ENCODE measurements at places on chromosomes 13 and 19.

DNA sequence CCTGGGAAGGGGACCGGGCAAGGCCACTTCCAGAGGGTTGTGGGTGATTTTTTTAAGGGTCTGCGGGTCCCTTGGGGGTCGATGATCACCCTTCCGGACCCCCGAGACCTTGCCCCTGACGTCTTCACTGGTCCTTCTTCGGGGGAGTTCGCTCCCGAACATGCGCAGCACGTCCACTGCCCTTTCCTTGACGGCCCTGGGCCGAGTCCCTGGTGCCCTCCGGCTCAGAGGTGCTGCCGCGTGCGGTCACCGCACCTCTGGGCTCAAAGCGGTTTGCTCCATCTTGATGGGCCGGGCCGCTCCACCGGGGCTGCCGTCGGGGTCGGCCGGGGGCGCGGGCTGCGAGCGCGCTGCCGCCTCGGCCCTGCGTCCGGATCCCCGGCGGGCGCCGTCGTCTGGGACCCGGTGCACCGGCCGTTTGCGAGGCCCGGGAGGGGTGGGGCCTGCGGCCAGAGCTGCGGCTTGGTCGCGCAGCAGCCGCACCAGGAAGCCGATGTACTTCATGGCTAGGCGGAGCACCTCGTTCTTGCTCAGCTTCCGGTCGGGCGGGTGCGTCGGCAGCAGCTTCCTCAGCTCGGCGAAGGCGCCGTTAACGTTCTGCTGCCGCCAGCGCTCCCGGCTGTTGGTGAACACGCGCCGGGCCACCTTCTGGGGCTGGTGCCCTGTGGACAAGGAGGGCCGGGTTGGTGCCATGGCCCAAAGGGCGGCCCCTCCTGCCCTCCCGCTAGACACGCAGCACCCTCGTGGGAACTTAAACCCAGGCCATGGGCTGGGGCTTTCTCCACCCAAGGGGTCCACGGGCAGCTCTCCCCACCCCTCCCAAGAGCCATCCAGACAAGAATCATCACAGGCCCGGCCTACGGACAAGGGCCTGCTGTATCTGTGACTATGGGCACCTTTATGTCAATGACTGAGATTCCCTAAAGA is 3.3 kb downstream of the LYL1 start:
- peak; percentile 70 for DNase-seq

GRCh38 chr13:102097708-102098107 is 304.1 kb downstream of the FGF14 start:
- DNase-seq, result no peak

DNA sequence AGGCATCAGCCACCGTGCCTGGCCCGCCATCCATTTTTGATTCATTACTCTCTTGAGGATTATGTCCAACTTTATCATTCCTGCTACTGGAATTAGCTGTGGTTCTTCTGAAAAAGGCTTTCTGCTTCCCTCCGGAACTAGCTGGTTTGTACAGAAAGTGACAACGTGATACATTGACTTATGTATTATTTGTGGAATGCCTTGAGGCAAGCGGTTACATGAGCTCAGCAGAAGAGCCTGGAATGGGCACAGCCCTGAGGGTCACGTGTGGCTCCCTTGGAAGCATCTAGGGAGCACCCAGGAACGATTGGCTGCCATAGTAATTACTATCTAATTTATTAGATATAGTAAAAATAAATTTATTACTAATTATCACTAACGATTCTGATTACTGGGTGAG is 14.4 kb upstream of the RETN start:
- no peak for DNase-seq

- DNase-seq, result no peak
These were observed 20.6 kb downstream of the PBX4 start for GRCh38 chr19:19597809-19598306.

GRCh38 chr19:51319649-51320279 is 8.3 kb downstream of the IGLON5 start:
- no peak for DNase-seq

DNA sequence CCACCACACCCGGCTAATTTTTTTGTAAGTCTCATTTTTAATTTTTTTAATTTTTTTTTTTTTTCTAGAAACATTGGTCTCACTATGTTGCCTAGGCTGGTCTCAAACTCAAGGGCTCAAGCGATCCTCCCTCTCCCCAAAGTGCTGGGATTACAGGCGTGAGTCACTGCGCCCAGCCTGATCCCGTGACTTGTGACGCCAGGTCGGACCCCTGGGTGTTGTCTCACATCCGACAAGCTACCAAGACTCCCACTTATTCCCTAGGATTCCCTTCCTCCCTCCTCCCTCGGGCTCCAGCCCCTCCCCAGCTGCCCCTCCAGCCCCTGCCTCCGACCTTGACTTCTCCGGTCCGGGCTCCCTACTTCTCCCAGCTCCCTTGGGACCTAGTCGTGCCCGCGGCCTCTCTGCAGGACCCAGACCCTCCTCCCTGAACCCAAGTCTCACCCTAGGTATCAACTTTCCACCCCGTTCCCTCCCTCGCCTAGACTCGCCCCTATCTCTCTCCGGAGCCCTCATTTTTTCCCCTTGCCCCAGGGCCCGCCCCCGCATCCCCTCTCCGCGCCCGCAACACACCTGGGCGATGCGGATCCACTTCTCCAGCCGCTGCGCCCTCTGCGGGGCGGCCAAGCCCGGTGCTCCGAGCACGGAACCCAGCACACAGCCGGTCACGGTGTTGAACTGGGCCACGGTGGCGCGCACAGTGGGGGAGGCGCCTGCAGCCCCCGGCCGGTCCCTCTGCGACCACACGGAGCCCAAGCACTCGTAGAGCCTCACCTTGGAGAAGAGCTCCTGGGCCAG is 13.1 kb downstream of the RGL3 start:
- DNase-seq, result no peak

DNA sequence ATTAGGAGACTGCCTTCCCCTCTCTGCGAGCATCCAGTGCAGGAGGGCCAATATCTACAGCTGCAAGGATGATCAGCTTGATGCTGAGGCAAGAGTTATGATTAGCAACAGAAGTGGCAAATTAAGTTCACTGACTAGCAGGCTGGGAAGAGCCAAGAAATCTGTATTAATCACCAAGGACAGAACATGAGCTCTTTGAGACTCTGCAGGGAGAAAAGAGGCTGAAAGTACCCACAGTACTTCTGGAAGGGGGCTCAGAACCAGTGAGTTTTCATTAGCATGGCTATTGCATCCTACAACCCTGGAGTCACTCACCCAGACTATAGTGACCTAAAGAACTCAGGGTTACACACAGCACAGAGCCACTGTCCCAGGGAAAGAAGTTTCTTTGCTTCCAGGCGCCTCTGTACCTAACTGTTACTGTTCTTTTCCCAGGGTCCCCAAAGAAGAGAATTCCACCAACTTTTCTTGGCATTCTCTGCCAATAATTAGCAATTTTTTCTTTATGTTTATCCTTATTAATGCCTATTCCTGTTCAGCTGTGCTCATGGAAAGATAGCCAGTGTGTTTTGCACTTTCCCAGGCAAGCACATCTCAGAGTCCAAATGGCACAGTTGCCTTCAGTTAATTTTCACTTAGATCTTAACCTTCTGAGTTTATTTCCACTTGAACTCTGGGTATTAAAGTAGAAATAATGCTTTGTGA is 25.8 kb upstream of the MEDAG start:
- no peak for DNase-seq

- no peak for DNase-seq
These were observed 24.8 kb upstream of the CEACAM21 start for GRCh38 chr19:41551212-41551610.

DNA sequence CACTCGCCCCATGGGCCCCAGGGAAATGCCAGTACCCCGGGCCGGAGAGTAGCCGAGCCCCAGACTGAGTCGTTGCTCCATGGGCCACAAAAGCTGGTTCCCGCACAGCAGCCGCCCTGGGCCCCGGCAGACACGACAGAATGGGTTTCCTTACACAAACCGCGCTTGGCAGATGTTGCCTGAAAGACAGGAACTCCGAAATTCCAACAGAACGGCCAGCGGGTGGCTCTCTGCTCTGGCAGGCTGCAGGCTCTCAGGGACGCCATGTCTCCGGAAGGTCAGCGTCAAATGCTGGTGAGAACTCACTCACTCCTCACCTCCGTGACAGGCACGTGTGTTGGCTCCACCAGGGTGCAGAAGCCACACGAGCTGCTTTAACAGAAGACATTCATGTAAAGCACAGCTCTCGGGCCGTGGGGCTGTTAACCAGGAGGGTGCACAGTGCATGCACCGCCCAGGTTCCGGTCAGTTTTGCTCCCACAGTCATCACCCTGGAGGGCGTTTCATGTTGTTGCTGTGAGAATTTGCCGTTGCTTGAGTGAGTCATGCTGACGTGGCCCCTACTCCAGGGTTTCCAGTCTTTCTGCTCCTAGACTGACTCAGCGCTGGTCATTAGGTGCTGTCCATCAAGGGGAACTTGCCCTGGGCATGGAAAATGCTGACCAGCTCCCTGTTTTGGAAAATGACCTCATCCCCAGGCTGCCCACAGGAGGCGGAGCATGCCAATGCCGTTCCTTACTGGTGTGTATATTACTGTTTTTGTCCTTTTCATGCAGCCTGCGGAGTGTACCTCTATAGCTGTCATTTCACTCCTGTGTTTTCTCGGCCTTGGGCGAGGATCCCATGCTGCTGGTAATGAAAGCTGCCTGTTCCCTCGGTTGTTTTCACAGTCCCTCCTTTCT is 44.8 kb downstream of the ANKRD10 start:
- DNase-seq, result no peak

DNA sequence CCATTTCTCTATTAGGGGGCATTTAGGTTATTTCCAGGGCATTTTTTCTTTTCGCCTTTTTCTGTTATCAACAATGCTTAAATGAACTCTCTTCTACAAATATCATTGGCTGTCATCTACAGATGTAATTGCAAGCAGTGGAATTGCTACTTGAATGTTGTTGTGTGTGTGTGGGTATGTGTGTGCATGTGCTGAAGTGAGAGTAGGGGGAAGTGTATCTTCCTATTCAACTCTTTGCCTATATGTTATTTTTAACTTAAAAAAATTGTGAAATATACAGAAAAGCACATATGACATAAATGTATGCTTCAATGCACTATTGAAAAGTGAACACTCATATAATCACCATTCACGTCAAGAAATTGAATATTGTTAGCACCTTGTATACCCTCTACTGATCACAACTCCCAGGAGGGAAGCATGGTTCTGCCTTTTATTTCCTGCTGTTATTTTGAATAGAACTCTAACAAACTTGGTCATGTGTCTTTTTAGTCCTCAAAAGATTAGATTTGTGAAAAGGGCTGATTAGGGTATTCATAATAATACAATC is 24.7 kb downstream of the WDFY2 start:
- no peak for DNase-seq

DNA sequence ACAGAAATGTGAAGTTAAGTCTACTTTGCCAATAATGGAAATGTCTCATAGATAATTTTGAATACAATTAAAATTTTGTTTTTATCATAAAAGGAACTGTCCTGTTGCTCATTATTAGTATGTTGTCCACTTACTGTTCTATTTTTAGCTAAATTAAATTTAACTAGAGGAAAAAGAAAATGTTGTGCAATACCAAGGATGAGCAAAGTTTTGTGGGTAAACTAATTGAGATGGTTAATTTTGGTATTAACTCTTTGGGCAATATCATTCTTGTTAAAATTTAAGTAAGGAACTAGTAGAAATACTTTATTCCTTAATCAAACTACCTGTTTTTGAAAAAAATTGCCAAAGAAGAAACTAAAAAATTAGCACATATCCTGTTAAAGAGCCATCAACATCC is 43.5 kb downstream of the SOX1 start:
- DNase-seq, result no peak

GRCh38 chr13:66803013-66803807 is 426.9 kb downstream of the PCDH9 start:
- no peak for DNase-seq

DNA sequence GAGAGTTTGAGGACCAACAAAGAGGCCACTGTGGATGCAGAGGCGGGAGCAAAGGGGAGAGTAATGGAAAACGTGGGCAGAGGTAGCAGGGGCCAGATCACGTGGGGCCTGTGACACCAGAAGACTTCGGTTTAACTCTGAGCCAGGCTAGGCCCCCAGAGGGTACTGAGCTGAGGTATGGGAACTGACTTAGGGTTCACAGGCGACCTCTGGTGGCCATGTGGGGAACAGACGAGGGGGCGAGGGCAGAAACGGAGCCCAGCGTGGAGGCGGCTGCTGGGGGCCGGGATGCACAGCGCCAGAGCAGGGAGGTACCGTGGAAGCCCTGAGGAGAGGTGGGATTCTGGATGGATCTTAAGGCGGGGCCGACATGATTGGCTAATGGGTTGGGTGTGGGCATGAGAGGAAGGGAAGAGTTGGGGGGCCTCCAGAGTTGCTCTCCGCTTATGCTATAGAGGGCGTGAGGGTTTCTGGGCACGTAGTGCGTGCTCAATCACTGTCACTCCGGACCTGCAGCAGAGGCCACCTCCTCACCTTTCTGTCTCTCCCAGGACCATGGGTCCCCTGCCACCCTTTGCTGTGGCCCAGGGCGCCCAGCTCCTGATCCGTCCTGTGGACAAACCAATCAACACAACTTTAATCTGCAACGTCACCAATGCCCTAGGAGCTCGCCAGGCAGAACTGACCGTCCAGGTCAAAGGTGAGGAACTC is 13.7 kb downstream of the PVR start:
- peak; percentile 70 for DNase-seq

GRCh38 chr13:81602241-81602640 is 1261.3 kb upstream of the SPRY2 start:
- DNase-seq, result no peak

DNA sequence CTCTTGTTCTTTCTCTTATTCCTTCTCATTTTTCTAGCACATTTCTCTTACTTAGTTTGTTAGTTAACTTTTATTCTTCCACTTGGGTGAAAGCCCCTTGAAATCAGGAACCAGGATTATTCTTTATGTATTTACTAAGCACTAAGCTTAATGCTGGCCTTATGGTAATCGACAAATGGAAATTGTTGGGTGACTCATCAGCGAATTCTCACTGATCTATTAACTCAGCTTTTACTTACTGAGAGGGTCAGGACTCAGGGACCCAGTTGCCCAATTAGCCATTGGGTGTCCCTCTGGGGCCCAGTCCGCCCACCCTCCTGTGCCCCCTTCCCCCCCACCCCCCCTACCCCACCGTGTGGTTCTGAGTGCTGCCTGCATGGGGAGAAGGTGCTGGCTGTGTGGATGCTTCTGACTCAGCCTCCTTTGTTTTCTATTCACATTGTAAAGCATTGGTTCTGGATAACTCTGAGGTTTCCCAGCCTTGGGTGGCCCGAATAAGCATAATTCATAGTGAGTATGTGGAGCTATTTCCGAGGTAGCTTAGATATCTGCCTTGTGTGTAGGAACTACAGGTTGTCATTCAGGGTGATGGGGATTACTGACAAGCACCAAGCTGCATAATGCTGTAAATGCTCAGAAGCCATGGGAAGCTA is 240.9 kb downstream of the FGF9 start:
- DNase-seq, result no peak

- no peak for DNase-seq
These were observed 10.1 kb downstream of the TMEM91 start for GRCh38 chr19:41386442-41386841.

DNA sequence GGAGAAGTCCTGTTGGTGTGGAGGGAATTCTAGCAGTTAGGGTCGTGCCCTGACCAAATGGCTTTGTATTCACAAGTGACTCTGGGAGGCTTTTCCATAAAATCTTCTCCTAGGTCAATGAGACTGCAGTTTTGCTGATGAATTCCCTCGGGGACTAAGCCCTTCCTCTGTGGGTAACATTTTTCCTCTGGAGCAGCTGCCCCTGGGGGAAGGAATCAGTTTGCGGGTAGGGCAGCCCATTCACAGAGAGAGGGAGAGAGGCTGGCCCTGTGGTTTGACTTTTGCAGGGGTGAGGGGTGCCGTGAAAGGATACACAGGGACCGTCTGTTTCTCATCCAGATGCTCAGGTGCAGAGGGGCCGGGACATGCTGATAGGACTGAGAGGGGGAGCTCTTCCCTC is 67.3 kb downstream of the ERICH6B start:
- DNase-seq, result no peak
